Lung microvascular endothelial cell (primary cell): ENCODE measurements at places on chromosomes 12 and 14.
A peak's percentile ranks its signal among the peaks of the same experiment; 100 is the strongest.

- DNase-seq = no peak
These were observed 179.3 kb upstream of the GZMB start for GRCh38 chr14:24813089-24813815.

DNA sequence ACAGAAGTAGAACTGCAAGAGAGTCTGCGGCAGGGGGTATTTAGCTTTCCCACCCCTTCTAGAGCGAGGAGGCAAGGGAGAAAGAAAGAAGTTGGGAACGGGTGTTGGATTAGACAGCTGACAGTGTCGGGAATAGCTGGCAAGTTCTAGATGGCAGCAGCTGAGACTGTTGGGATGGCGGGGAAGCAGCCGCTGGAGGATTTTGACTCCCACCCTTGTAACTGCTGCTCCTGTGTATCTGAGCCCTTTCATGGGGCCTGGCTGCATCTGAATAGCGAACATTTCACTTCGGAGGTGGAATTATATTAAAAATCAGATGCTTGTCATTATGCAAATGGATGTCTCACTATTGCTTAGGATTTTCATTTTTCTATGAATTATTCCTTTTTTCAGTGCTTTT is 104.6 kb downstream of the AACS start:
- no peak for DNase-seq

- no peak for DNase-seq
These were observed 549.9 kb downstream of the RPS29 start for GRCh38 chr14:49036266-49036665.

GRCh38 chr12:4653257-4653656 is 4.3 kb downstream of the NDUFA9 start:
- peak; percentile 4 for DNase-seq

GRCh38 chr12:95316798-95317197 is 99.2 kb downstream of the VEZT start:
- peak; percentile 34 for DNase-seq

- no peak for DNase-seq
These were observed 3.1 kb downstream of the SAMD4A start for GRCh38 chr14:54570047-54570446.

GRCh38 chr14:98954349-98955000 is 317.5 kb downstream of the BCL11B start:
- DNase-seq = no peak

GRCh38 chr14:94374116-94374515 is 14.3 kb downstream of the SERPINA1 start:
- DNase-seq = no peak

DNA sequence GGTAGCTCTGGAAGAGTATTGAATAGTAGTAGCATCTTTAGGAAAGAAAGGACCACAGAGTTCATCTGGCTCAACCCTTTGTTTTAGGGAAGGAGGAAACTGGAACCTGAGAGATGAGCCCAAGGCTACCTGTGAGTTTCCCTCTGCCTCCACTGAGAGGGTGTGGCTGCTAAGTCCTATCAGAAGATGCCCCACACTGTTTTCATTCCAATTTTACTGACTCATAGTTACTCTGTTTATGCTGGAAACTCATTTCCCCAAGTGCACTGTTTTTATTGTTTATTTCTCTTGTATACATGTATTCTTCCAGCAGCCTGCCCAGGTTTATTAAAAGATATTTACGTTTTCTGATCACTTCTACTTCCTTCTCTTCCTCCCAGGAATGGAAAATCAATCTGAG is 127.4 kb upstream of the ARHGAP5 start:
- DNase-seq = no peak

DNA sequence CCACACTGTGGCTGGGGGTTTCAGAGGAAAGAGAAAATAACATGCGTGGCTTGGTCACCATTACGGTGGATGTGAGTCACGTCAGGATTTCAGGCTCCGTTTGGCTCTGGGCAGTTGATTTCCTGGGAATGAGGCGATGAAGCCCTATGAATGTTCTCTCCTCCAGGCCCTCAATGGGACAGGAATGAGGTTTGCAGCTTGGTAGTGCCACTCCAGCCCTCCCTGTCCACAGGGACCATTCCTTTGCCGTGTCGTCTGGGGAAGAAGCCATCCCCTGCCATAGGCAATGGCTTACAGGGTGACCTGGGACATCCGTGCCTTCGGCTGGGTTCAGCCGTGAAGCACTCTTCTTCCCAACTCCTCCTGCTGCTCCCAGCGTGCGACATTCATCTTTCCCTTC is 95.0 kb downstream of the FBXL14 start:
- DNase-seq = peak; percentile 8
